Activated CD4-positive, alpha-beta T cell treated with anti-CD3 and anti-CD28 coated beads, Interleukin-2, Interleukin-6, amounts not matched to agents 100 ng/mL and 50 ng/mL, durations not matched to agents 16 hours and 8 hours (primary cell): ENCODE measurements at places on chromosomes 5 and 9.

GRCh38 chr5:79149433-79149832 is 37.8 kb downstream of the BHMT start:
- DNase-seq = no peak

- no peak for DNase-seq
These were observed 35.3 kb upstream of the PLPP1 start for GRCh38 chr5:55570026-55570425.

- DNase-seq = no peak
These were observed 29.6 kb downstream of the NOTCH1 start for GRCh38 chr9:136516191-136516654.

GRCh38 chr9:124698265-124698664 is 72.8 kb downstream of the NR6A1 start:
- no peak for DNase-seq

GRCh38 chr9:131255676-131256197 is 20.6 kb downstream of the FAM78A start:
- DNase-seq = no peak

- peak; percentile 61 for DNase-seq
These were observed 1.6 kb upstream of the SEMA6A start for GRCh38 chr5:116576053-116576713.

- DNase-seq = no peak
These were observed 17.3 kb downstream of the MEGF10 start for GRCh38 chr5:127307868-127308267.

DNA sequence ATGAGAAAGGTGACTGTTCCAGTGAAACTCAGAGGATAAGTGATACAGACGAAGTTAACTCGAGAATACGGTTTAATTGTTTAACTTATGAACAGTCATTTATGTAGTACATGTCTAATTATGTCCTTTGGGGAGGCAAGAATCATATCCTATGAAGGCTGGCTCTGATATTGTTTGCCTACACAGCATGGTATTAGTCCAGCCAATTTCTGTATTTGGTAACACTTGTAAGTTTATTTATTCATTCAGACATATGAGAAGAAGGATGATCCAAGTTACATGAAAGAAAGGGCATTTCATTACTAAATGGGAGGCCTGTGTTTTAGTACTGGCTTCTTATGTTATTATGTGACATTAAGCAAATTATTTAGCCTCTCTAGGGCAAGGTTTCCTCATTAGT is 199.7 kb downstream of the NNT start:
- no peak for DNase-seq

GRCh38 chr9:98533866-98534265 is 174.9 kb downstream of the GABBR2 start:
- DNase-seq = no peak

DNA sequence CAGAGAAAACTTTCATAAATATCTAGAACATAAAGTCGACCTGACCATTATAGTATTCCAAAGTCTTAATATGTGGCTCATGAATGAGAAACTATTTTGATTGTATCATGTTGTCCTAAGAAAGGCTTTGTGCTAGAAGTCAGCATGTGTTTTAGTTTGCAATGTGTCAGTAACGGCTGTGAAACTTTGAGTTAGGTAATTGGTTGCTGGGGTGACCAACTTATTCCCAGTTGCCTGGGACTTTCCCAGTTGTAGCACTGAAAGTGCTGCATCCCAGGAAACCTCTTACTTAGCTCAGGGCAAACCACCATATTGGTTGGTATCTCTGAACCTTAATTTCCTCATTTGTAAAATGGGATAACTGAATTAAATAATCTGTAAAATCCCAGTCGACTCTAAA is 114.6 kb upstream of the SLC12A2 start:
- DNase-seq = no peak

DNA sequence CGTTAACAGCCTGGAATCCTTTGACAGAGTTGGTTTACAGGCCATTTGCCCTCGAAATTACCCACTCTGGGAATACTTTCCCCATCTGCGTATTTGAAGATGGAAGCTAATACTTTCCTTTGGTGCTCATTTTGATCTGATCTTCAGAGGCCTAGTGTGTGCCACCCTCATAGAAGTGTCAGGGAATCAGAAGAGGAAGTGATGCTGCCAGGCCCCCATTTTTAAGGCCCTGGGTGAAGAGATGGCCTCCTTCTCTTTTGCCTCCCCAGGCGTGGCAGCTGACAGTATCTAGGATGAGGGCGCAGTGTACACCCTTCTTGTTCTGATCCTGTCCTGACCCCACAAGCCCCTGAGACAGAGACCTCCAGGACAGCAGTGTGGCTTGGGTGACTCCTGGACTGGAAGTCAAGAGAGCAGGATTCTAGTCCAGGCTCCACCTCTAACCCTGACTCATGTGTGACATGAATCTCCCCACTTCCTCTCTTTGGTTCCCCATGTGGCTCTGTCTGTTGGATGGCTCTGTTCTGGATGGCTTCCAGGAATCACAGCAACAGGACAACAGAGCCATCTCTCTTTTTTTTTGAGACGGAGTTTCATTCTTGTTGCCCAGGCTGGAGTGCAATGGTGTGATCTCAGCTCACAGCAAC is 27.8 kb downstream of the CSF1R start:
- DNase-seq = no peak

DNA sequence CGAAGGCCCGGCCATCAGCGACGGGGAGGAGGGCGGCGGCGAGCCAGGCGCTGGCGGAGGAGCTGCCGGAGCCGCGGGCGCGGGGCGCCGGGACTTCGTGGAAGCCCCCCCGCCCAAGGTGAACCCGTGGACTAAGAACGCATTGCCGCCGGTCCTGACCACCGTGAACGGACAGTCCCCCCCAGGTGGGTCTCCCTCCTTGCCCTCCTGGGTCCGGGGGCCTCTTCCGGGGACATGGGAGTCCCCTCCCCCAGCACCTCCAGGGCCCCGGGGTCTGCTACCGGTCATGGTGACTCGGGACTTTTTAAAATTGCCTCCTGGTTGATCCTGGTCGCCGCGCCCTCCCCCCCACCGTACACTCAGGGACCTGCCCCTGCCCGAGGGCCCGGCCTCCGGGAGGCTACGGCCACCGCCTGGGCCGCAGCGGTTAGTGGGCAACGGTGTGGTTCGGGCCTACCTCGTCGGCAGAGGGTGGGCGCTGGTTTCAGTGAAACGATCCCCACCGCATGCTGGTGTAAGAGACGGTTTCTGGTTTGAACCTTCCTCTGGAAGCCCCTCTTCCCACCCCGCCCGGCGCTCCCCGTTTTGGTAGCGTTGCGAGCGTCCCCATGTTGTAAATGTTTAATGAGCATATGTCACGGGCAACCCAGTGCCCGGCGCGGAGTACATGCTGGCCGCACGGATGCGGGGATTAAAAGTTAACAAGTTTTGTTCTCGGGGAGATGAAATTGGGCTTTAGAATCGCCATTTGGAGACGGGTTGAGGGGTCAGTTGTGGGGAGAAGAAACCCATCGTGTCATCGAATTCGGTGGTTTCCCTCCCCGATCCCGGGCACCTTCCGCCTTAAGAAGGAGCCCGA is 1.1 kb downstream of the LARP1 start:
- DNase-seq = peak; percentile 46

- no peak for DNase-seq
These were observed 91.8 kb downstream of the STX17 start for GRCh38 chr9:99998266-99998665.

GRCh38 chr5:30050056-30050815 is 1143.2 kb upstream of the CDH6 start:
- no peak for DNase-seq

GRCh38 chr5:59922220-59922619 is 28.7 kb upstream of the PDE4D start:
- no peak for DNase-seq

- no peak for DNase-seq
These were observed 216.0 kb downstream of the ADAMTSL1 start for GRCh38 chr9:18689921-18690320.

- DNase-seq = no peak
These were observed 753 bp downstream of the RPS6 start for GRCh38 chr9:19379283-19379682.

GRCh38 chr5:50929174-50929573 is 262.7 kb downstream of the PARP8 start:
- DNase-seq = no peak

DNA sequence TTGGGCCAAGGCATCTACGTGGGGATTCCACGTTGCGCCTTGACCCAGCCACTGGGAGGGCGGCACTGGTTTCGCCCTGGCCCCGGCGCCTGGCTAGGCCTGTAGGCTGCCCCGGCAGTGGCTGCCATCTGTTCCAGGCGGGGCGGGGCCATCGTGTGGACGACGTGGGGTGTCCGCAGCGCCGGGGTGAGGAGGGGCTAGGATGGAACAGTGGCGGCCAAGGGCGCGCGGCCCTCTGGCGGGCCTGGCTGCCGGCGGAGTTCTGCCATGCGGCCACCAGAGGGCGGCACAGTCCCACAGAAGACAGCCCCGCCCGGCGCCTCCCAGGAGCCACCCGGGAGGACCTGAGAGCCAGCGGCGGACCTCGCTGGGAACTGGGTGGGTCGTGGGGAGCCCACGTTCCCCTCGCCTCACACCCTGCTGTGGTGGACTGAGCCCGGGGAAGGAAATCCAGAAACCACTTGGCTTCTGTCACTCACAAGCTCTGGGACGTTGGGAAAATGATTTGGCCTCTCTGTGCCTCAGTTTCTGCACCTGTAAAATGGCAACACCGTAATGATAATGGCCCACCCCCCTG is 22.6 kb upstream of the RAPGEF1 start:
- DNase-seq = peak; percentile 84

DNA sequence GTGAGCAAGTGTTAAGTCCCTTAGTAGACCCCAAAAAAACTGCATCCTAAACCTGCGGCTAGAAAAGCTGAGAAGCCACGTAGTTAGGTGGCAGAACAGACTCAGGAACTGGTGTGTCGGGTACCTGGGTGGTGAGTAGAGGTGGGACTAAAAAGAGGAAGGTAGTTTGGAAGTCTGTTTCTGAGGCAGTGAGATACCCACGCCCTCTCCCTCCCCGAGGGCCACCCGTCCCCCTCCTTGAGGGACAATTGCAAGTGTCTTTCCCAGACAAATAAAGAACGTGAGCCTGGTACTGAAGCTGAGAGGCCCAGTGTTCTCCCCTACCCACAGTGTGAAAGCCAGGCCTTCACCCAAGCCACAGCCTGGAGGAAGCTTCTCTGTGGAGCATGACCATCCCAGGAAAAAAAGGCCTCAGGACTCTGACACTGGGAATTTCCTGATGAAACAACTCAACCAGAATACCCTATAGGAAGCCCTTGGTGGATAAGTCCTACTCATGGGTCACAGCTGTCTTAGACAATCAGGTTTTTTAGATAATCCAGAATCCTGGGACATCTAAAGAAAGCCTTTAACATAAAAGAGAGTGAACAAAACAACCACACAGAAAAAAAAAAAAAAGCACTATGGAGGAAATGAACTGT is 7.0 kb upstream of the CD74 start:
- DNase-seq = no peak

- peak; percentile 0 for DNase-seq
These were observed 52.2 kb upstream of the SPINK5 start for GRCh38 chr5:148011398-148012137.

DNA sequence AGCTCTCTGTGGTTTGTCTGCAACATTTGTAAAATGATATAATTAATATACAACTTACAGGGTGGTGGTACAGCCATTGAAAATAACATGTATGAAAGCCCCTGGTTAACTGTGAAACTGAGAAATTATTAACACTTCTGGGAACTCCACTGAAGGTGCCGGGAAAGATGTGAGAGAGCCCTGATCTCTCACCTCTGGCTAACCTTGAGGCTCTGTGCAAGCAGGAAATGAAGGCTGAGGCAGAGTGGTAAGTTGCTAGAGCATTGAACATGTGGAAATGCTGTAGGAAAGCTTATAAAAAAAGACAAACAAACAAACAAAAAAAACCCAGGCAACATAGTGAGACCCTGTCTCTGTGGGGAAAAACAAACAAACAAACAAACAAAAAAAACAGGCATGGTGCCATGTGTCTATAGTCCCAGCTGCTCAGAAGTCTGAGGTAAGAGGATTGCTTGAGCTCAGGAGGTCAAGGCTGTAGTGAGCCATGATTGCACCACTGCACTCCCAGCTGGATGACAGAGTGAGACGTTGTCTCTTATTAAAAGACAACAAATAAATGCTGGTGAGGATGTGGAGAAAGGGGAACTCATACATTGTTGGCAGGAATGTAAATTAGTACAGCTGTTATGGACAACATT is 7.5 kb downstream of the CATSPER3 start:
- no peak for DNase-seq

DNA sequence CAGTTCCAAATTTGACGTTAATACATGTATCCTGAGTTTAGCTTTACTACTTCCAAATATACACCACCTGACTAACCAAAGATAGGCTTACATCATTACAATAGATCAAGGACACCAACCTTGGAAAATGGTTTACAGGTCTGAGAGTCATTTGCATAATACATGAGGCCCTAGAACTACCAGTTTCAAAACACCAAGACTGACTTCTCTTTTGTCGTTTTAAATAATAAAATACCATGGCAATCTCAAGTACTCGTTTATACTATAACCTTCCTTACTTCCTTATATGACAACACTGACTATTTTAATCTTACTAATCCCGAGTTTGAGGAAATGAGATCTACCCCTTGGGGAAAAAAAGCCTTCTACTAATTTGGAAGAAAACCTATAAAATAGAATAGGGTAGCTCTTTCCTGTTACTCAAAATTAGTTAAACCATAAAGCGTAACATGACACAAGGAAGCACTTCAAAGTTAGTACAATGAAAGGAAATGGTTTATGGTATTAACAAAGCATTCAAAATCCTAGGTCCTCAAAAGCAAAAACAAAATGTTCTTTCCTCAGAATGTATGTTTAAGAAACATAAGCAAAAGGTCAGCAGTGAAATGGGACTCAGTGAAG is 42.1 kb downstream of the UBQLN1 start:
- no peak for DNase-seq

DNA sequence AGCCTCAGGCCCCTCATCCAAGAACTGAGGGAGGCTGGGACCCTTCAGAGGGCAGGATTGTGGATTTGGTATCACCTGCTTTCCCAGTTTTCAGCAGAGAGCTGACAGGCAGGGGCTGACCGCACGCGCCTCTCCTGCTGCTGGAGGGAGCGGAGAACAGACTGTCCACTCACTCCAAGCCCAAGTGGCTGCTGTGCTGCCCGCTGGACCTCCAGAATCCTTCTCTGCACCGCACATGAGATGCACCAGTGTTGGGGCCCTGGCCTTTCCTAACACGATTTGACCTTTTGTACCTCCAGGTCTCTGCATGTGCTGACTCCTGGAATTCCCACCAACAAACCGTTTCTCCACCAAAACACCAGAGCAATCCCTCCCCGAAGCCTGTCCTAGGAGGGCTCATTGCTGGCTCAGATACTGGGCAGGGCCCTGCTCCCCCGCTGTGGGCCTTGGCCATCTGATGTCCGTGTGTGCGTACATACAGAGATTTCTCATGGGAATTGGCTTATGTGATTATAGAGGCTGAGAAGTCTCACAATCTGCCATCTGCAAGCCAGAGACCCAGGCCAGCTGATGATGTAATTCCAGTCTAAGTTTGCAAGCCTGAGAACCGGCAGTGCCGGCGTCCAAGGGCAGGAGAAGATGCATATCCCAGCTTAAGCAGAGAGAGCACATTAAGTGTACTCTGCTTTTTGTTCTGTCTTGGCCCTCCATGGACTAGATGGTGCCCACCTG is 141.7 kb downstream of the GADD45G start:
- no peak for DNase-seq

- DNase-seq = peak; percentile 79
These were observed 32.1 kb downstream of the MTMR12 start for GRCh38 chr5:32280656-32281081.

GRCh38 chr9:31275419-31275818 is 1109.0 kb upstream of the ACO1 start:
- DNase-seq = no peak
